ENCODE measurements at places on chromosomes 11 and 22.
A peak's percentile ranks its signal among the peaks of the same experiment; 100 is the strongest.

DNA sequence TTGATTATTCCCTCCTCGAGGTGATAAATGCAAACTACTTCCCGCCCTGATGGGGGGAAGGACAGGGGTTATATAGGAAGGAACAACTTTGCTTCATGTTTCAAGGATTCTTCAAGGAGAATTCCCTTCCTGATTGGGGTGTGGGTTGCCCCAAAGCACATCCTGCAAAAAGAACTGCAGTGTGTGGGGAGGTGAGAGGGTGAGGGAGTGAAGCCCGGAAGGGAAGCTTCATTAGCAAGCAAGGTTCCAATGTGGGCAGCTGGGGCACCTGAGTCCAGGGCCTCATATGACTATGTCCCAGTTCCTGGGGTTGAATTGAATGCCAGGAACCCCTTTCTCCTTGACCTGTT lies 326.0 kb downstream of the MN1 start:
- no peak for DNase-seq

DNA sequence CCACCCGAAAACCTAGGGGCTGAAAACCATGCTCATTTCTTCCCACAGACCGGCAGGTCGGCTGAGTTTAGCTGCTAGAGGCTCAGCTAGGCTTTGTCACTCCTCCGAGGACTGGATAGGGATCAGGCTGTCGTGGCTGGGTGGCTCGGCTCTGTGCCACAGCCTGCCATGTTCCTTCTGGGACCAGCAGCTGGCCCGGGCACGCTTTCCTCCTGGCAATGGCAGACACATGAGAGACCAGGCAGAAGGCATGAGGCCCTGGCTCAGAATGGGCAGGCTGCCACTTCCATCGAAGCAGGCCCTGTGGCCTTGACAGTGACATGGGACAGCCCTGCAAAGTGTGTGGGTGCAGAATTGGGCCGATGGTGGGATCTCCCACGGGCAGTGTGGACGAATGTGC lies 20.9 kb downstream of the PARVG start:
- no peak for DNase-seq

- DNase-seq, result no peak
Observed at GRCh38 chr11:66835768-66836405, 7.4 kb upstream of the RCE1 start.

DNA sequence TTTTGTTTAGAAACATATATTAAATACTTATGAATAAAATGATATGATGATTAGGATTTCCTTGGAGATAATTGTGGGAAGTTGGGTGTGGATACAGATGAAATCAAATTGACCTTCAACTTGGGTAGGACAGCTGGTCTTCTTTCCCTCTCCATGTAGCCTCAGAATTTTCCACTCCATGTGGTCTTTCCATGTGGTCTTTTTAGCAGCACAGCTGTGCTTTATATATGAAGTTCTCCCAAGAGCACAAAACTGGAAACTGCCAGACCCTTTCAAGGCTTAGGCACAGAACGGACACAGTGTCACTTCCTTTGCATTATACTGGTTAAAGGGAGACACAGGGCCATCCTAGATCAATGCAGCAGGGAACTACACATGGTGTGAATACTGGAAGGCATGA lies 28.6 kb downstream of the FAM76B start:
- DNase-seq, result no peak

DNA sequence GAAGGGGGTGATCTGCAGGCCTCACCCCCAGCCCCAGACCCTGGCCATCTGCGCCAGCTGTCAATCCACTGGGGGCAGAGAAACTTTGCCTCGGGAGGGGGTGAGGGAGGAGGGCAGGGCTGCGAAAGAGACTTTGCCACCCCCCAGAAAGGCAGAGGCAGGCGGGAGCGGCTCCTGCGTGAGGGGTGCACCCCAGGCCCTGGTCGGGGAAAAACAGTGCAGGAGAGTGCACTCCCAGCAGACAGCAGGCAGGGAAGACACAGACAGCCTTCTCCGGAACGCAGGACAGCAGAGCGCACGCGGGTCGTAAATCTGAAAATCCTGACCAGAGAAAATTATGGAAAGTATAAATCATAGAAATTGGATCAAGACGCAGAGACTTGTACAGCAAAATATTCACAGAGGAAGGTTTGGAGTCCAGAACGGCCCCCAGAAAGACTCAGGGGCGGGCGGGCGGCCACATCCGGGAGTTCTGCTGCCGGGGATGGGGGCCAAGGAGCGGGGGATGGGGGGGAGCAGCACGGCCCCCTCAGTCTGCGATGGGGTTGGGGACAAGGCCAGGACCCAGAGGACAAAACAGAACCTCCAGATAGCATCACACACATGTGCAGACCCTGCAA lies 8.0 kb upstream of the MRPL23 start:
- no peak for DNase-seq

DNA sequence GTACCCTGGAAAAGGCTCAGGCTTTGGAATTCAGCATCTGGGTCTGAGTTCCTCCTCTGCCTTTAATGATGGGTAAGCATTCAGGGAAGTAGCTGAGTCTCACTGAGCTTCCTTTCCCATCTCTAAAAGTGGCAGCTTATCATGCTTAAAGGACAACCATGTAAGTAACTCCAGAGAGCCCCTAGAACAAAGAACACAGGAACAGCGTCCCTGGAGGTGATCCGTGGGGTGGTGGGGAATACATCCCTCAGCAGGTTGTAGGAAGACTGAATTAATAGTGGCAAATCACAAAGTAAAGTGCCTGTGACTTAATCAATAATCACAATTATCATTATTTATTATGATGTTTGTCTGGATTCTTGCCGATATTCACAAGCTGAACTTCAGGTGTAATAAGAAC lies 114.7 kb upstream of the ISX start:
- no peak for DNase-seq

DNA sequence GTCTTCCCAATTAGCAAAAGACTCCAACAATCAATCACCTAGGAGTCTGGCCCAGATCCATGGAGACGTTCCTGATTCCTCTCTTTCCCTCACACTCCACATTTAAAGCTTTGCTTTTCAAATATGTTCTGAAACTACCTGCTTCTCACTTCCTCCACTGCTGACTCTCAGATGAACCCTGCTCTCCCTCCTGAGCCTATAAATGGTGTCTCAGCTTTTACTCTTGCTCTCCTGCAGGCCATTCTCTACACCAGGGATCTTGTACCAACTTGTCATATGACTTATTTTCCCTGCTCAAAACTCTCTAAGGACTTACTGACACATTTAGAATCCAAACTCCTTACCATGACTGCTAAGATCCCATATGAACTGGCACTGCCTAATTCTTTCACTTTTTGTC lies 138.4 kb upstream of the DDI1 start:
- DNase-seq, result no peak

- DNase-seq, result no peak
Observed at GRCh38 chr22:35128637-35129036, 62.7 kb downstream of the ISX start.

DNA sequence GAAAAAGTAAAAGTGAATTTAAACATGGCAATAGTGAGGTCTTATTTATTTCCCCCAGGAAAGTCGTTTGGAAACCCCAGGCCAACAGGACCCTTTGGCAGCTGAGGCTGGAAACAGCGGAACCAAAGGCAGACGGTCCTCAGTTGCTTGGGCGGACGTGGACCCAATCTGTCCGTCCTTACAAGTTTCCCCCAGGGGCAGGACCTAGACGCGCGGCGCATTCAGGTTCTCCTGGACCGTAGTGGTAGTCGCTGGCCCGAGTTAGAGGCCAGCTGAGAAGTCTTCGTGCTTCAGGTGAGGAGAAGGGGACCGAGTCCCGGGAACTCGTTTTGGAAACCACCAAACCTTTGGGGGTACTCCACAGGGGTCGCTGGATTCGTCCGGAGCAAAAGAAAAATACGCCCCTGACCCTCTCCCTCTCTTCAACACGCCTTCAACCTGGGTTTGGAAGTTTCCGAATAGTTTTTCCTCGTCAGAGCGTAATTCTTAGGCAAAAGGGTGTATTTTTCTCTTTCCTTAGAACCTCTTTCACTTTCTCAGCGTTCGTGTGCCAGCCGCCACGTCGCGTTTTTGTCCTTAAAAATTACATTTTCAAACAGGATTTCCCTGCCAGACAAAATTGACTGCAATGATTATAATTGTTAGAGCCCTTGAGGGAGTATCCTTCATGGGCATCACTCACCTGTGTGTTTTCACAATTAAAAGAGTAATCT lies 2.1 kb downstream of the METTL15 start:
- peak; percentile 29 for DNase-seq

DNA sequence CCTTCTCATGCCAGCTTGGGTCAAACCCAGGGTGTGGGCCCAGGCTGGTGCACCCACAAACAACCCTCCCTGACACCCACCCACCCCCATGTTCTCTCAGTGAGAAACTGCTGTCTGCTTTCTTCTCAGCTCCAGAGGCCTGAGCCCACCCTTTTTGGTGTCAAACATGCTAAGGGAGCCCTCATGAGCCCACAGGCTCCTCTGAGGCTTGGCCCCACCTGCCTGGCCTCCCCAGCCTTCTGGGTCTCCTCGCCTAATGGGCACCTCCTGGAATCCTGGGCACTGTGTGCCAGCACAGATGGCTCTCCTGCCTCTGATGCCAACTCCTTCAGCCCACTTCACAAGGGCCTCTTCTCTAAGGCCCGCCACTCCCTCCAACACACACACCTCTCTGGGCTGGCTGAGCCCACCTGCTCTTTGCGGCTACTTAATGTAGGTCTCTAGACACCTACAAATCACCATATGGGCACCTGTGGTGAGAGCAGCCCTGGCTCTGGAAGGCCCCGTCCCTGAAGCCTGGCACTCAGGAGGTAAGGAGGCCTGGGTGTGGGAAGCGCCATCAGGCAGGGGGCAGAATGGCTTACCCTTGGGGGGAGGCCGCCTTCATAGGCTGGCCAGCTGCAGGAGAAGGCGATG lies 4.4 kb downstream of the NAGA start:
- DNase-seq, result no peak

GRCh38 chr22:47328550-47329243 lies 566.2 kb downstream of the TBC1D22A start:
- no peak for DNase-seq

- no peak for DNase-seq
Observed at GRCh38 chr11:97109078-97109477, 719.3 kb downstream of the JRKL start.

- no peak for DNase-seq
Observed at GRCh38 chr11:86769219-86769618, 31.1 kb upstream of the PRSS23 start.

GRCh38 chr11:2768471-2769408 lies 68.9 kb upstream of the KCNQ1OT1 start:
- DNase-seq, result no peak

GRCh38 chr11:118434553-118435289 lies 1.6 kb upstream of the KMT2A start:
- peak; percentile 49 for DNase-seq

GRCh38 chr11:96326959-96327358 lies 16.0 kb downstream of the MAML2 start:
- DNase-seq, result no peak

GRCh38 chr11:17354601-17354991 lies 3.0 kb downstream of the NCR3LG1 start:
- peak; percentile 52 for DNase-seq

DNA sequence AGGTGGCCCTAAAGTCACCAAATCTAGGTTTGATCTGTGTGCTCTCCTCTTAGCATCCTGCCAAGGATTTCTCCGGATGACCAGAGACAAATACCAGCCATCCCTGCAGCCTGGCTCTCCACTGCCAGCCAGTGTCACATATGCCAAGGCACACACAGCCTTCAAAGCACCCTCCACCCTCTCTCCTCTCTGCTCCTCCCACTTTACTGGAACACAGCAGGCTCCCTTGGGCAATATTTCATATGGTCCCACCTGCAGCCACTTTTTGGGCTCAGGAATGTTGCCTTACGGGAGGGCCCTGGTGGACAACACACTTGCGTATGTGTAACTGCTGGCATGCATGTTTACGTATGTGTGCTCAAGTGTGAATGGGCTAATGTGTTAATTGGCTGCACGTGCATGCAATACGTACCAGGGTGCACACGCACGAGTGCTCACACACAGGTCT lies 183.9 kb downstream of the CEP164 start:
- DNase-seq, result no peak

- no peak for DNase-seq
Observed at GRCh38 chr11:23310276-23310675, 450.0 kb upstream of the CCDC179 start.

- DNase-seq, result no peak
Observed at GRCh38 chr11:117384045-117384444, 56.4 kb downstream of the CEP164 start.

DNA sequence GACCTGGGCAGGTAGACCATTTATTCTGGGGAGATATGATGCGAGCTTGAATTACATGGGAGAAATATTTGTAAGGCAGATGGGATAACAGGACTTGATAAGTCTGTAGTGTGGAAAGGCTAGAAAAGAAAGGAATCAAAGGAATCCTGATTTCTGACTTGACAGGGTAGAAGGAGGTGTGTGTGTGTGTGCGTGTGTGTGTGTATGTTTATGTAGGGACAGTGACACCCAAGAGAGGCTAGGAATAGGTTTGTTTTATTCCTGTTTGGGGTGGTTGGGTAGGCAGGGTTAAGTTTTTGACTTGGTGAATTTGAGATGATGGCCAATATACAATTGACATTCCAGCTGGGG lies 390 bp upstream of the HTATIP2 start:
- no peak for DNase-seq

GRCh38 chr11:11400121-11400520 lies 47.1 kb upstream of the CSNK2A3 start:
- DNase-seq, result no peak

GRCh38 chr11:47020793-47021526 lies 84.4 kb downstream of the CSTPP1 start:
- no peak for DNase-seq

GRCh38 chr11:130725421-130726233 lies 190.7 kb downstream of the SNX19 start:
- DNase-seq, result no peak

DNA sequence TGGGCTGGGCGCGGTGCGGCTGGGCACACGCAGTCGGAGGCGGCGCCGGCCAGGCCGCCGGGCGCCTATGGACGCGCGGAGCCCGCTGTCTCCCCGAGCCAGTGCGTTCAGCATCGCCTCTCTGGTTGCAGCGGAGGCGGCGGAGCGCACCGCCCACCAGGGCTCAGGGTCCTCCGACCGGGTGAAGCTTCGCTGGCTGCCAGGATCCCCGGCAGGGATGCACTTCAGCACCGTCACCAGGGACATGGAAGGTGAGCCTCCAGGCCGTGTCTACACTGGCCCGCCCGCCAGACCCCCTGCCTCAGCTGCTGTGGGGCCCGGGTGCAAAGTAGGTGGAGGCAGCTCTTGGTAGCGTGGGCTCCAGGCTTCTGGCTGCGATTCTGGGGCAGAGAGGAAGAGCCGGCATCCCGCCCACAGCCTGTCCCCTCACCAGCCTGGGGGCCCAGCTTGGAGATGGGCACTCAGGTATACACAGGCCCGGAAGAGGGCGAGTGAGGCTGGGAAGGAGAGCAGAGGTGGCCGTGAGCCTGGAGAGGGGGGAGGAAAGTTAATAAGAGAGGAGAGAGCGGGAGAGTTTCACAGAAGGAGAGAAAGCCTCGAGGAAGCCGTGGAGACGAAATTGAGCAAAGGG lies 1.0 kb upstream of the TBX1 start:
- DNase-seq, result no peak

- DNase-seq, result no peak
Observed at GRCh38 chr11:64910451-64911093, 6.4 kb downstream of the ATG2A start.

DNA sequence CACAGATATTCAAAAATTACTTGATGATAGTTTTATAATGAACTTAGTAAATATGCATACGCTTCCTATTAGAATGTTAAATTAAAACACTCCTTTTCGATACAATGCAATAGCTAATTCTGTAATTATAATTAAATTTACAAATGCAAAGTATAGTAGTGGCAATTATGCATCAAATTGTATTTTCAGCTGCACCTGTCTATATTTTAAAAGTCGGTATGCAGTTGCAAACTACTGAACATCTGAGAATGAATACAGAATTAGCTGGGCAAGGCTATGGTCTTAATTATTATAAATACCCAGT lies 110.4 kb upstream of the ARHGAP42 start:
- no peak for DNase-seq

Data from HuH-7.5 (cell line).